ENCODE measurements at places on chromosomes 16 and 17.

DNA sequence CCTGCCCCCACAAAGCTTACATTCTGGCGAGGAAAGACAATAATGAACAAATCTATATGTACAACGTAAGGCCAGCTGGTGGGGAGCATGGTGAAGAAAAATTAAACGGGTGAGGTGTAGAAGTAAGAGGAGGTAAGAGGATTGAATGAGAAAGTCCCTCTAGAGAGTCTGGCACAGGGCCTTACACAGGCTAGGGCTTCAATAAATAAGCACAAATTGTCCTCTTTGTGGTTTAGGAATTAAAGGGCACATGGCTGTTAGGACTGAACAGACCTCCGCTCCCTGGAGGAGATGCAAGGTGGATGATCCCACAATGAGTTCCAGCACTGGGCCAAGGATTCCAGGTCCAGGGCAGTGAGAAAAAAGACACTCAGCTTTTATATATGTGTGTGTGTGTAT, 43.1 kb upstream of the HAPSTR1 start:
- no peak for DNase-seq

GRCh38 chr17:1773696-1774181, 11.9 kb downstream of the SERPINF1 start:
- DNase-seq, result no peak

GRCh38 chr16:57937861-57938260, 33.1 kb downstream of the CNGB1 start:
- no peak for DNase-seq

DNA sequence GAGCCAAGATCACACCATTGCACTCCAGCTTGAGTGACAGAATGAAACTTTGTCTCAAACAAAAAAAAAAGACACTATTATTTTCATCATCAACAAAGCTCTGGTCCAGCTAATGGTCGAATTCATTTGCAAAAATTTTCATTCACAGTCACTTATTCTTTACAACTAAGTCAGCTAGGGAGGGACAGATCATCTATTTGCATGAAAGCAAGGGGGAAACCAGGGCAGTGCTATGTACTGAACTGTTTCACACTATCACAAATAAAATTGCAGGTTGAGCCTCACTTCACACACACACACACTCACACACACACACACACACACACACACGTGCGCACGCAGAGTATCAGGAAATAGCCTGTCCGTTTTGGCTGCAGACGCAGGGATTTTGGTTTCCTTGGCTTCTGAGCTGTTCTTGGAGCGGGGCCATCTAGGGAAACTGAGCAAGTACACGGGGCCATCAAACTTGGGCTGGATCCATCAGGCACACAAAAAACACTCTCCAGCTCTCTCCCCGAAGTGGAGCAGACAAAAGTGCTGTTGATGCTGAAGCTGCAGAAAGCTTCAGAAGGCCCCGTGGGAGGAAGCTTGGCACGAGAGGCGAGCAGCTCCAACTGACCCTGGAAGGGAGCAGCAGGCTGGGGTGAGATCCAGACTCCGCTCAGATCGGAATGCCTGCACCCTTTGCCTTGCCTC, 44.3 kb upstream of the HELZ start:
- DNase-seq, result peak; percentile 12

- no peak for DNase-seq
Observed at GRCh38 chr17:76873856-76874255, 5.7 kb downstream of the MGAT5B start.

- no peak for DNase-seq
Observed at GRCh38 chr17:418421-418751, 65.8 kb upstream of the RPH3AL start.

- DNase-seq, result no peak
Observed at GRCh38 chr16:48680881-48681280, 70.9 kb upstream of the N4BP1 start.

- no peak for DNase-seq
Observed at GRCh38 chr16:9357829-9358228, 266.4 kb downstream of the HAPSTR1 start.

DNA sequence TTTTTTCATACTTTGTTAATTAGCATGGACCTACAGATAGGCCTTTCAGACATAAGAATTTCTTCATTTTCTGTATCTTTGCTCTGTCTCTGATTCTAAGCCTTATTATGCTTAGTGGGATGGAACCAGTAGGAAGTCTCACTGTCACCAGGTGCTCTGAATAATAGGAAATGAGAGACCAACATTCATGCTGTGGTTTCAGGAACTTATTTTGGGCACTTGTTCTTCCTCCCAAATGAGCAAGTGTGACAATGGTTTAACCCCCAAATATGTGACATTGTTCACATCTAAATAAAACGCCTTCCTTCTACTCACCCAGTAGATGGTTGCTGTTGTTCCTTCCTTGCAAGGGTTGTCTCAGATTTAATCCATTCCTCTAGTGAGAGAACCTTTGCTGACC, 100.2 kb downstream of the SYCE1L start:
- no peak for DNase-seq

DNA sequence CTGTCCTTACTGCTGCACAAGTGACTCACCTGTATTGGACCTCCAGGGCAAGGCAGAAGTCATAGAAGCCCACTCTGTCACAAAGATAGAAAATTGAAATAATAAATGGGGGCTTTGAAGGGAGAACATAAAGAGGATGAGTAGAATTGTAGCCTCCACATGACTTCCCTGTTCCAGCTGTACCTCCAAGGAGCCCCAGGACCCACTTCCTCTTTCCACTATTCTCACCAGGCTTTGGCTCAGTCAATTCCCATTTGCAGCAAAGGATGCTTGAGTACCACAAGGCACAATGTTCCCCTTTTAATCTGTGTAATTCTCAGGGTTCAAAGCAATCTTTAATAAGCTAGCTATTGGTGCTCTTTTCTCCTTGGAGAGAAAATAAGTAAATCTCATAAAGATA, 512.1 kb downstream of the TOX3 start:
- DNase-seq, result no peak

Measured in SHP77 treated with DMSO at 0.1 percent for 48 hours (cell line).